ENCODE measurements at places on chromosomes 3 and 15. TPM values are rescaled to one million over a fixed set of nuclear protein-coding genes. Genes with fewer than 3 reads are reported as not detected.

DNA sequence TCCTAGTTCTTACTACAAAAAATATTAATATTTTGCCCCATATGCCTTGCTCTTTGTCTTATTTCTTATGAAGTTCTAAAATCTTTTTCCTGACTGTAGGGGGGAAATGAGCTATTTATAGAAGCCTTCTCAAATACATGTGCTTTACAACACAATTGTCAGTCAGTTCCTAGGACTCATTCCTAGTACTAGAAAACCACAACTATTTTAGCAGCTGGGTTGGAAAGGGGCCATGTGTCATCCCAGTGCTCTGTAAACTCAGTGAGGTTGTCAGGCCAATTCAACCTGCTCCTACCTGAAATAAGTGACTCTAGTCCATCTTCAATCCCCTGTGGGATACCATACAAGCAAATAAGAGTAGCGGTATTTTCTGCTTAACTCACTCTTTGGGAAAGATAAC, 153.8 kb downstream of the ULK4 start:
- peaks cover 4% of the 10 kb centered on the region for H3K4me1 ChIP-seq
- H3K27me3 ChIP-seq = no peaks in the 10 kb centered on the region
- H3K4me3 ChIP-seq = no peak overlapping the region
- no peak overlapping the region for H3K27ac ChIP-seq

GRCh38 chr15:94174399-94174802, 57.0 kb upstream of the MCTP2 start:
- peak; percentile 31 for DNase-seq
- no peaks in the 10 kb centered on the region for H3K4me1 ChIP-seq
- no peak overlapping the region for H3K4me3 ChIP-seq

Gene CHST13
- not detected for total RNA-seq

DNA sequence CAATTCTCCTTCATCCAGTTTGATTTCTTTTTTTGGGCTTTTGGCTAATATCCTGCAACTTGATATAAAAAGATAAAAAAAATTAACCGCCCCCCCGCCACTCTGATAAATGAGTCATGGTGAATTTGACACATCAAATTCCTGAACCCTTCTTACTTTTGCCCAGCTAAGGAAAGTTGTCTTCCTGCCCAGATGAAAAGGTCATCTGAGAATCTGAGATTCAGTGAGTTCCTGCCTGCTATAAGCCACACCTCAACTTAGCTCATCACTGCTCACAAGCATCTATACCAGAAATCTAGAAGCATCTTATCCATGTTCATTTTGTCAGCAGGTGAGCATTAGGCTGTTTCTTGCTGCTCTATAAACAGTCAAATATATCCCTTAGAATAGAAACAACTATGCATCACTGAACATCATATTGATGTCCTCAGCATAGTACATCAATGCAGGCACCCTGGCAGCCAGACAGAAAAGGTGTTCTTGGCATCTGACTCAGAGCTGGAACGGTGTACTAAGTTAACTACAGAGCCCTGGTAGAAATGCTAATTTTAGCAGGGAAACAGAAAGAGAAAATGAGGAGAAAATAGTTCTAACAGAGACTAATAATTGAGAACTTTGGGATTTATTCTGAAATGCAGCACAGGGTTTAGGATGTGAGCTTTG, 77.1 kb downstream of the SEMA6D start:
- H3K4me1 ChIP-seq = no peaks in the 10 kb centered on the region
- no peak overlapping the region for H3K4me3 ChIP-seq
- H3K36me3 ChIP-seq = no peaks in the 10 kb centered on the region
- no peak overlapping the region for H3K27ac ChIP-seq
- no peak for DNase-seq

Gene HDAC11
- total RNA-seq = 11.2 TPM

GRCh38 chr3:171822431-171823106, 12.3 kb upstream of the PLD1 start:
- H3K4me1 ChIP-seq = peaks cover 18% of the 10 kb centered on the region
- H3K27ac ChIP-seq = no peak overlapping the region
- H3K36me3 ChIP-seq = no peaks in the 10 kb centered on the region
- H3K4me3 ChIP-seq = no peak overlapping the region
- DNase-seq = no peak

Gene TBCCD1
- 20.0 TPM for total RNA-seq

Gene CAND2
- 1.2 TPM for total RNA-seq

Gene FOXL2
- total RNA-seq = under 0.01 TPM

GRCh38 chr3:26525013-26525412, 97.6 kb upstream of the LRRC3B start:
- H3K4me3 ChIP-seq = no peak overlapping the region
- no peaks in the 10 kb centered on the region for H3K4me1 ChIP-seq
- no peaks in the 10 kb centered on the region for H3K36me3 ChIP-seq
- DNase-seq = no peak
- H3K27ac ChIP-seq = no peak overlapping the region
- H3K27me3 ChIP-seq = no peaks in the 10 kb centered on the region

DNA sequence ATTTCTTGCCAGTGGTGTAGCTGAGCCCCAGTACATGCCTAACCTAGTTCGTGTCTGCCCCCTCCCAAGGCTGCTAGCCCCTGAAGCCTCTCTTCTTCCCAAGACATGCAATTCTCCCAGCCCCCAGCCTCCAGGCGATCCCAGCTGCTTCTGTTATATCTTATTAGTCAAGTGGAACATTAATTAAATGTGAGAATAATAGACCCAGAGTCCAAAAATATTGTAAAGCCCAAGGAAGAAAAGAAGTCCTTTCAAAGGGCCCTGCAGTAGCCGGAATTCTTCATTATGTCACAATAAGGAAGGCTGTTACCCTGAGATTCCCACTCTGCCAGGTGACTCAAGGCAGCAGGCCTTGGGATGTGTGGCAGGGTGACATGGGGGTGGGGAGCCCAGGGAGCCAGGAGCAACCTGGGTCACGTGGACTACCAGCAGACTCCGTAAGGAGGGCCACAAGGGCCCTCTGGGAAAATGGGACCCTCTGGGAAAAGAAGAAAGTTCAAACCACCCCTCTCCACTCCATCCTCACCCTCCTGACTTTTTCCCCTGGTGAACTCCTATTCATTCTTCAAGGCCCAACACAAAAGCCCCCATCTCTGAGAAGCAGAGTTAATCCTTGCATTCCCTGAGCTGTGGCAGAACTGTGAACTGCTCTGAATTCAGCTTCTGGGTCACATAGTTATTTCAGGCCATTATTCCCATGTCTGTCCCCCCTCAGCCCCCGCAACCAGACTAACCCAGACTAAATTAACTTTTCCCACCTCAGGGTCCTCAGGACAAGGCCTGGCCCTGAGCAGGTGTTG, 21.8 kb upstream of the TRH start:
- H3K27ac ChIP-seq = no peak overlapping the region
- DNase-seq = peak; percentile 76
- no peaks in the 10 kb centered on the region for H3K4me1 ChIP-seq
- H3K27me3 ChIP-seq = peaks cover 9% of the 10 kb centered on the region
- no peaks in the 10 kb centered on the region for H3K36me3 ChIP-seq
- no peak overlapping the region for H3K4me3 ChIP-seq

DNA sequence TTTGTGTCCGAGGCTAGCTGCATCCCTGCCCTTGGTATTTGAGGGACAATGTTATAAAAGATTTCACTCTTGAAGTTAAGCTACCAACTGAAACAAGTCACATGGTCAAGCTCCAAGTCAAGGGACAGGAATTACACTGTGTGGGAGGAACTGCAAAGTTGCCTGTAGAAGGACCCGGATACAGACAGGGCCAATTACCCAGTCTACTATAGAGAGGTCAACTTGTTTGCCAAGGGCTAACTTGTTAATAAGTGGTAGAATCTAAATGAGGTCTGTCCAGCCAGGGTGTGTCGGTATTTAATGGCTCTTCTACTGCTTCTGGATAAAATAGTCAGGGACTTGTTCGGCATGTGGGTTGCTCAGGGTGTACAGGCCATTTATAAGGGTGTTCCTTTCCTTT, 55.7 kb downstream of the PTPRG start:
- no peak overlapping the region for H3K4me3 ChIP-seq
- H3K4me1 ChIP-seq = peaks cover 10% of the 10 kb centered on the region
- H3K27ac ChIP-seq = no peak overlapping the region
- no peaks in the 10 kb centered on the region for H3K27me3 ChIP-seq

DNA sequence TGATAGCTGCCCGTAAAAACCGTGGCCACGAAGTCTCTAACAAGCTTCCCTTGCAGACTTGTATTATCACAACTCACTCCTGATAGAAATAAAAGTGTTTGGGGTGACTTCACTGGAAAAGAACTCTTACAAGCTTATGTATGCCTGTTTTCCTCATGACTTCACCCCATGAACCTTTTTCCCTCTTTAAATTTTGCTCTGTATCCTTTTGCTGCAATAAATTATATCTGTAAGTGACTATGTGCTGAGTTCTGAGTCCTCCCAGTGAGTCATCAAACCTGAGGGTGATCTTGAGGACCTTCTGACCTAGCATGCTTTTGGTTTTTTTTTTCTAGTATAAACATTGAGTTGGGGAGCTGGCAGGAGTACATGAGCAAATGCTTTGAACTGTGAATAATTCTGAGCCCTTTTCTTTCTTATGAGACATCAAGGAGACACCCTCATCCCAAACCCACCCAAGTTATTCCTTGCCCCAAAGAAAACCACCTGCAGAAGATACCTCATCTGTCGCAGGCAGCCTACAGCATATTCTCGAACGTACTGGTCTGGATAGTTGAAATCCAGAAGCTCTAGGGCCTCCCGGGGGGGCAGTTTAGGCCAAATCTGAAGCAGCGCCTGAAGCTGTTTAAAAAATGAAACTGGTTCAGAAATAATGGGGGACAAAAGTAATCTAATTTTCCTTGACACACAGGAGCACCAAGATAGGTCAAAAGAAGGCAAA, 85.9 kb downstream of the FAIM start:
- no peak overlapping the region for H3K4me3 ChIP-seq
- peak overlapping the region; percentile 80 for H3K27ac ChIP-seq
- no peaks in the 10 kb centered on the region for H3K36me3 ChIP-seq
- no peaks in the 10 kb centered on the region for H3K27me3 ChIP-seq
- H3K4me1 ChIP-seq = peaks cover 35% of the 10 kb centered on the region

DNA sequence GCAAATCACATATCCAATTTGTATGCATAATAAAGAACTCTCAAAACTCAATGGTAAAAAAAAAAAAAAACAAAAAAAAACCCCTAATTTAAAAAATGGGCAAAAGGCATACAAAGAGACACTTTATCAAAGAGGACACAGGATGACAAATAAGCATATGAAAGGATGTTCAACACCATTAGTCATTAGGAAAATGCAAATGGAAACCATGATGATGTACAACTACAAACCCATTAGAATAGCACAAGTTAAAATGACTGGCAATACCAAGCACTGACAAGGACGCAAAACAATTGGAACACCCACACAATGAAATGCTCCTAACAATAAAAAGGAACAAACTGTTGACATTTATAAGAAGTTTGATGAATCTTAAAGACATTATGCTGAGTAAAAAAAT, 63.4 kb upstream of the ADAMTS17 start:
- H3K36me3 ChIP-seq = no peaks in the 10 kb centered on the region
- H3K4me1 ChIP-seq = no peaks in the 10 kb centered on the region
- no peak overlapping the region for H3K4me3 ChIP-seq
- no peak overlapping the region for H3K27ac ChIP-seq

GRCh38 chr3:86968244-86968932, 22.6 kb downstream of the VGLL3 start:
- H3K4me3 ChIP-seq = no peak overlapping the region
- H3K4me1 ChIP-seq = peaks cover 37% of the 10 kb centered on the region
- no peak for DNase-seq
- peak overlapping the region; percentile 42 for H3K27ac ChIP-seq
- no peaks in the 10 kb centered on the region for H3K27me3 ChIP-seq

DNA sequence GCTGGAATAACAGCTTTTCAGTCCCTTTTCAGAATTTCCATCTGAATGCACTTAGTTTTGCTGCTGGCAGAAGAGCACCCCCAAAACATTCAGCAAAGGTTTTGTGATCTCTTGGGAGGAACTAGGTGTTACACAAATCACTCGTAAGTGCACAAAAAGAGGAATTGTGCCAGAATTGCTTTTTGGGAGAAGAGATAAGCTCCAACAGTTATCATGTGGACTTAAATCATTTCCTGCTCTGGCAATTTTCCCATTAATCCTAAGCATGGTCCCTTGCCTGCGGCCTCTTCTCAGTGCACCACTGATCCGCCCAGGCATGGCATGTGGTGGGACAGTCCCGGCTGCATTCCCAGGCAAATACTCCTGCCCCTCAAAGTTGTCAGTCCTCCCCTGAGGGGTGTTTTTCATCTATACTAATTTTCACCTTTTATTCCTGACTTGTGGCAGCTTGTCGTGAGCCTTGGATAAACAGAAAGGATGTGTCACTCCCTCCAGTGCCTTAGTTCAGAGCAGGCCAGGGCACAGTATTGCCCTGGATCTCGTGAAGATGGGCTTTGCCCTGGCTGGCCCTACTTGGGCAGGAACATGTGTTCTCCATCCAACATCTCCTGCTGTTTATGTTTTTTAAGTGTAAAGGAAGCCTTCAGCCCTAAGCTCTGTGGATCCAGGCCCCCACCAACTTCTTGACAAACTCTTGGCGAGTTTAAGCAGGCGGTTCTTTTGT, 44.6 kb upstream of the VILL start:
- peak overlapping the region; percentile 23 for H3K27ac ChIP-seq
- peaks cover 36% of the 10 kb centered on the region for H3K4me1 ChIP-seq
- no peak overlapping the region for H3K4me3 ChIP-seq
- H3K36me3 ChIP-seq = no peaks in the 10 kb centered on the region
- H3K27me3 ChIP-seq = no peaks in the 10 kb centered on the region

- H3K4me3 ChIP-seq = no peak overlapping the region
- H3K36me3 ChIP-seq = no peaks in the 10 kb centered on the region
- DNase-seq = peak; percentile 94
- H3K27me3 ChIP-seq = no peaks in the 10 kb centered on the region
- no peak overlapping the region for H3K27ac ChIP-seq
Measured at GRCh38 chr15:33013827-33014445, 180.6 kb downstream of the FMN1 start.

DNA sequence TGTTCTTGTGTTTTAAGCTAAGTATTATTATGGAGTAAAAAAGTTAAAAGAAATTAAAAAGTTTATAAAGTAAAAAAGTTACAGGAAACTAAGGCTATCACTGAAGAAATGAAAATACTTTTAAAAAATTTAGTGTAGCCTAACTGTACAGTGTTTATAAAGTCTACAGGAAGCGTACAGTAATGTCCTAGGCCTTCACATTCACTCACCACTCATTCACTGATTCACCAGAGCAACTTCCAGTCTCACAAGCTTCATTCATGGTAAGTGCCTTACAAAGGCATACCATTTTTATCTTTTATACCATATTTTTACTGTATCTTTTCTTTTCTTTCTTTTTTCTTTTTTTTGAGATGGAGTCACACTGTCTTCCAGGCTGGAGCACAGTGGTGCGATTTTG, 40.7 kb upstream of the SCN5A start:
- H3K27me3 ChIP-seq = no peaks in the 10 kb centered on the region
- H3K36me3 ChIP-seq = no peaks in the 10 kb centered on the region
- no peak overlapping the region for H3K4me3 ChIP-seq
- H3K4me1 ChIP-seq = no peaks in the 10 kb centered on the region
- H3K27ac ChIP-seq = no peak overlapping the region

Gene CYP1A1
- not detected for total RNA-seq

Gene SPINT1
- 0.72 TPM for total RNA-seq

Gene OSBPL10
- total RNA-seq = 25.0 TPM
